ENCODE measurements at places on chromosomes 12 and 14.

GRCh38 chr14:88411039-88411438 is 25.6 kb downstream of the SPATA7 start:
- DNase-seq, result no peak

DNA sequence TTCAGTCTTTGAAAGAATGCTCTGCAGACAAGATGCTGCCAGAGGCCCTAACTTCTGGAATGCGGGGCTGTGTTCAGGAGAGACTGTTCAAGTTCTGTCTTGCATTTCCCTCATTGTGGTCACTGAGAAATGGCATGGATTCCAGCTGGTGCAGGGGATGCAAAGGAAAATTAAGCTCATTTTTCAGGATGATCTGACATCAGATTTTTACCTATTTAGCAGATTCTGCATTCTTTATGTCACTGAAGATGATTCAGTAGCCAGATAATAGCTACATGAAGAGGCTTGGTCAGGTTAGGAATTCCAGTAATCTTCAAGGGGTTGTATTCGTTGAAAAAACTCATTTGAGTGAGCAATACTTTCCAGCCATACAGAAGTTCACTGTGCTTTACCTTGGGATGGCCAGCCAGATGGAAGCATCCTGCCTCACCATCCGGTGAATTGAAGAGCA is 16.1 kb upstream of the MFAP5 start:
- DNase-seq, result no peak

- no peak for DNase-seq
These were observed 32.8 kb downstream of the GTF2A1 start for GRCh38 chr14:81187832-81188522.

DNA sequence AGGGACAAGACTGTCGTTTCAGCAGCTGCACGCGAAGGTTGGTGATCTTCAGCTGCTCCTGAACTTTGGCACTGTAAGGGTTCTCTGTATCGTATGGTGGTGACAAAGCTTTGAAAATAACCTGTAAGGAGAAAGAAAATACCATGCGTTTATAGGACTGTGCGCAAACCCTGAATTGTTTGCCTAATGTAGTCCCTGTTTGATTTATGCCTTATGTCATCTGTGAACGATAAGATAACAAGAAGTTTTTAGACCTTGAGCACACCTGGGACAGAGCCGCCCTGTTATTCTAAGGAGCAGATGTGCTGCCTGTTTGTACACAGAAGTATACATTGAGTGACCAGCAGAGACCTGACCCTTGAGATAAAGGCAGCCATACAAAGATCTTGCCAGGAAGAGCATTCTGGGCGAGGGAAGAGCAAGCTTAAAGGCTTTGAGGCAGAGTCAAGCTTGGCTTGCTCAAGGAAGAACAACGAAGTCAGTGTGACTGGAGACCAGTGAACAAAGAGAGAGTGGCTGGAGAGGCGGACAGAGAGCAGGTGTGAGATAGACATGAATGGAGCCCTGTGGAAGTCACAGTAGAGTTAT is 52.4 kb downstream of the NTN4 start:
- DNase-seq, result no peak

- DNase-seq, result no peak
These were observed 943.8 kb downstream of the SLC16A7 start for GRCh38 chr12:60539592-60539991.

- no peak for DNase-seq
These were observed 7.7 kb upstream of the TMED2 start for GRCh38 chr12:123576611-123577010.

DNA sequence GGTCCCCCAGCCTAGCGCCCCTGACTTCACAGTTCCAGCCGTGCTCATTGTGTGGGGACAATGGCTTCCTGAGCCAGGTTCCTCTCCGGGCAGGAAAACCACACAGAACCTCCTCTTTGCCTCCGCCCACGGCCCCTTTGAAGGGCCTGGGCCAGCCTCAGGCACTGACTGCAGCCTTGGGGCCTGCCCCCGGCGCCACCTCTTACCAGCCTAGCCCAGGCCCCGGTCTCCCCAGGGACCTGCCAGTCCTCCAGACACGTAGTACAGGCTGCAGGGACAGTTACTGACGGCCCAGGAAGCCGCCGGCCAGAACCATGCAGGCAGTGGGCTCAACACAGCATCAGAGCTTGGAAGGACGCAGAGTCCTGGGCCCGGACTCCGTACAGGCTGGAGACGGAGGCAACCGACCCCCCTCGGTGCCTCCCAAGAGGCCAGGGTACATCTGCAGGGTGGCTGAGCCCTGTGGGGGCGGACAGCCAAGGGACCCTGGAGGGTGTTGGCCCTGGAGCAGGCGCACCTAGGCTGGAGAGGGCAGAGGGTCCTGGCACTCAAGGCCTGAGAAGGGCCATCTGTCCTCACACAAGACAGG is 20.9 kb upstream of the NUDT14 start:
- DNase-seq, result no peak

- no peak for DNase-seq
These were observed 286.9 kb downstream of the TMTC2 start for GRCh38 chr12:82973592-82973991.

DNA sequence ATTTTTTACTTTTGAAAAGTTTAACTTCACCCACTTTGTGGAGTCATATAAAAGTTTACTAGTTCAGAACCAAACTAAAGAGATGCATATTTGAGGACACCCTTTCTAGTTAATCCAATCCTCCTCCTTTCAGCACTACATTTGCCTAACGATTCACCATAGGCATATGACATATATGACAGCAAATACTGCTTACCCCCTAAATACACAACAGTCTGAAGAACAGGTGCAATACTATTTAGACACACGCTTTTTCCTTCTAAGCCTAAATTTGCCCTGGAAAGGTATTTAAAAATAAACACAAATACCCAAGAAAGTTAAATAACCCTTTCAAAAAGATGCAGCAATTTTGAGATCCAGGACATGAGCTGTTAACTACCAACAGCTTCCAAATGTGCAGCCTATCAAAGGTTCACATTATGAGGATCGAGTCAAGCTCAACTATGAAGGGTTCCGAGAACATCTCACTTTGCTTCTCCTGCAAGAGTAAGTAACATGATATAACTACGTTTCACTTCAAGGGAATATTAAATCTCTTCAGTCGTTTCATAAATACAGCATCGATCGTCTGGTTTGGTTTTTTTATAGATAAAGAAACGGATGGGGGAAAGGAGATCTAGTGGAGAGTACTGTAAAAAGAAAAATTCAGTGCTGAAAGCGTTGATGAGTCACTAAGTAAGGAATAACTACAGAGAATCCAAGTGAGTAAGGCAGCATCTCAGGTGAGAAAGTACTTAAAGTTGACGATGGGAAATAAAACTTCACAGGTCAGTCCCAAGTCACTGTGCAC is 677 bp upstream of the AP4S1 start:
- DNase-seq, result peak; percentile 36

Measured in ACHN (cell line).